ENCODE measurements at places on chromosomes 4 and X. TPM values are rescaled to one million over a fixed set of nuclear protein-coding genes. Genes with fewer than 3 reads are reported as not detected.

ANXA5 gene
- polyA plus RNA-seq = 369 TPM

PPARGC1A gene
- 28.2 TPM for polyA plus RNA-seq

MAP7D2 gene
- polyA plus RNA-seq = 4.4 TPM

PITX2 gene
- 5.4 TPM for polyA plus RNA-seq

GIMD1 gene
- polyA plus RNA-seq = not detected

FAM184B gene
- 0.77 TPM for polyA plus RNA-seq

LUZP4 gene
- polyA plus RNA-seq = not detected

DGKK gene
- polyA plus RNA-seq = 11.5 TPM

CSN1S1 gene
- polyA plus RNA-seq = not detected

MEPE gene
- not detected for polyA plus RNA-seq

CLIC2 gene
- polyA plus RNA-seq = 4.6 TPM

FGFRL1 gene
- polyA plus RNA-seq = 43.8 TPM

PHEX gene
- polyA plus RNA-seq = 0.47 TPM

TCEAL2 gene
- 24.2 TPM for polyA plus RNA-seq

CCNQ gene
- 20.4 TPM for polyA plus RNA-seq

STOX2 gene
- 13.2 TPM for polyA plus RNA-seq

TEX13D gene
- not detected for polyA plus RNA-seq

TMPRSS11F gene
- not detected for polyA plus RNA-seq

HDX gene
- 5.8 TPM for polyA plus RNA-seq

MSX1 gene
- 1.1 TPM for polyA plus RNA-seq

PNMA6A gene
- polyA plus RNA-seq = 16.5 TPM

DNAAF6 gene
- not detected for polyA plus RNA-seq

CLCN4 gene
- 4.2 TPM for polyA plus RNA-seq

Data from renal pelvis (tissue), 12 donors.